Activated T-cell treated with anti-CD3 and anti-CD28 coated beads, Interleukin-2, amount 50 U/mL, for 48 hours (primary cell): ENCODE measurements at places on chromosomes 2 and 18.

DNA sequence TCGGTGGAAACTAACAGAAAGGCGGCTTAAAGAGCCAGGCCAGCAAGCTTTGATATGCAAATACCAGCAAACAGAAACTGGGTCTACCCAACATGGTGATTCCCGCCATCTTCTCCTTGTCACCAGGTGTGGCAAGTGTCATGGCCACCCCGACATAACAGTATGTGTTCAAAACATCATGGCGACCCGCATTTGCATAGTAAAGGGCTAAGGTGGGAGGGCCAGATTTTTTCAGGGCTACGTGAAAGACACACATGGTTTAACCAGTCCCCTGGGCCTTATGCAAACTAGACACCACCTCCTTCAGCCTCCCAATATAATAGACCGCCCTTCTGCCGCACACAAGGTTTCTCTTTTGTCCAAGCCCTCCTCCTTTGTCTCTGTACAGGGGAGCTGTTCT, 260.4 kb downstream of the METTL4 start:
- DNase-seq, result no peak

DNA sequence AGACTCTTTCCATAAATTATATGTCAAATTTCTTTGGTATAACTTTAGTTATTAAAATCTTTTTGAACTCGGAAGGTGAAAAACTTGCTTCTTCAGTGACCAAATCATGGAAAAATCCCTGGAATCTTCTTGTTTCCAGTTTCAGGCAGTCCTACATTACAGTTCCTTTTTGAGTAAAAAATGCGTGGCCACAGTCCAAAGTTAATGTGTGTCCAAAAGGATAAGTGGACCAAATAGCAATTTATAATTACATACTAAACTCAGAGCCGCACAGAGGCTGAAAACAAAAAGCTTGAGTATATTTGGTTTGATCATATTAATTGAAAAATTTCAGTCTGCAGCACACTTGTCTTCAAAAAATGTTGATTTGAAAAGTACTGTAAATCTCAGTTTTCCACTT, 28.4 kb upstream of the DYNC2LI1 start:
- DNase-seq, result no peak

- DNase-seq, result no peak
Observed at GRCh38 chr2:44189104-44189503, 20.4 kb downstream of the PPM1B start.

DNA sequence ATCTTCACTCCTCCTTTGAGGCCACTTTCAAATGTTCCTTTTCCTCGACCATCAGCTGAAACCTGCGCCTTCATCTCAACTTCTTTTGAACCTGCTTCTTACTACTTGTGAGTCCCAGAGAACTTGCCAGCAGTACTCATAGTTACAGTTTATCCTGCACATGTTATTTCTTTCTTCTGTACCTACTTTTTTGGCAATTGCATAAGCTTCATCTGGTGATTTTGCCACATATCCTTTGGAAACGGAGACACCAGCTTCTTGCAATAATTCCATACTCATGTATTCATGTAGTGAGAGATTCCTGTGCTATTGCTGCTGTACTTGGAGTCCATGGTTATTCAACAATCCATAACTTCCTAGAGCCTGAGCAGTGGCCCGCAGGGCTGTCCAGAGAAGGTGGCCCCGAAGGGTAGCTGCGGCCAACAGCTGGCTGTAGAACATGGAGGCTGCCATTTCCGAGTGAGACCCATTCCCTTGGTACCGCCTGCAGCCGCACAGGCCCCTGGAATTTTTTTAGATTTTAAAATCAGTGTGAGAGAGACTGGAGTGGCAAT, 39.4 kb downstream of the EFR3B start:
- DNase-seq, result no peak

DNA sequence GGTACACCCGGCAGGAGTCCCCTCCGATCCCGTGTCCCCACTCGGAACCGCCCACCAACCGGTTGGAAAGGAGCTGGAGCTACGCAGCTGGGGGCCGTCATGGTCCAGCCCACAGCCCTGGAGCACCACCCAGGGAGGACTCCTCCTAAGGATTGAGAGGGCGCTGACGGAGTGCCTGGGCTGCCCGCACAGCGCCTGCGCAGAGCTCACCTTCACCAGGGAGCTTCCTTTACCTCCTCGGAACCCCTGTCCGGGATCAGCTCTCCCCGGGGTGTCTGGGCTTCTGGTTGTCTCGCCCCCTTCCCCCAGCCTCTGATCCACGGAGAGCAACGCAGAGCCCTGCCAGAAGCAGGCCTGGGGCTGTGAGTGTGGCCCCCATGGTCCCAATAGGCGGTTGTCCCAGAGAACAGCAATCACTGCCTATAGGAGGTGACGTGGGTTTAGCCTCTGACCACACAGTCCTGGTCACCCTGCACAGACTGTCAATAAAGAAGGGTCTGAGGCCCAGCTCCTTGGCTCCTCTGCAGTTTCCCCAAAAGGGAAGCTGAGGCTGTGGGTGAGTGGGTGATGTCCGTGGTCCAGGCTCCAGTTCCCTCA, 14.6 kb downstream of the ALPG start:
- no peak for DNase-seq

- no peak for DNase-seq
Observed at GRCh38 chr2:71742953-71743601, 289.7 kb downstream of the DYSF start.

DNA sequence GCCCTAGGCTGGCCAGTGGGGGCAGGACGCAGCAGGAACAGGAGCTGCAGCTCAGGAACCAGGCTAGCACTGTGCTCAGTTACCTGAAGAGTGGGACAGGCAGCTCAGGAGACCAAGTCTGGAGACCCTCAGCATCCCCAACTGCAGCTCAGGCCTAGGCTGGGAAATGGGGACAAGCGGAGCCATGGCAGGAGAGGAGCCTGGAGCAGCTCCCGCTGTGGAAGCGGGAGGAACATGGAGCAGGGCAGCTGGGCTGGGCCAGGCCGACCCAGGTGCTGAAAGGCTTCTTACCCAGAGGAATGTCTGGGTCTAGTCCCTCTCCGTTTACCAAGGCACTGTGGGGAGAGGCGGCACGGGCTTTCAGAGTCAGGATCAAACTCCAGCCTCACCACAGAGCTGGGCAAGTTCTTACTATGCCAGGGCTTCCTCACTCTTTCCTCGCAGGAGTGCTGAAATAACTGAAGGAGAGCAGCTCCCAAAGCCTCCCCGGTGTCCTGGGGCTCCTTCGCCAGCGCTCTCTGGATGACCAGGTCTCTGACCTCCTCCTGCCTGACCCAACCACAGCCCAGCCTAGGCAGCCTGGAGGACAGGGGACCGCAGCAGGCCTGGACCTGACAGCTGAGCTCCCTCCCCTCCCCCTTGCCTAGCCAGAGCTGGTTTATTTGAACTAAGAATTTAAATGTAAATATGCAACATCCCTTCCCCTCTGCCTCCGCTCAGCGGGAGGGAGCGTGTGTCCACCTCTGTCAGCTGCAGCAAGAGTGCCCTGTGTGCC, 247.8 kb upstream of the SIX2 start:
- no peak for DNase-seq

DNA sequence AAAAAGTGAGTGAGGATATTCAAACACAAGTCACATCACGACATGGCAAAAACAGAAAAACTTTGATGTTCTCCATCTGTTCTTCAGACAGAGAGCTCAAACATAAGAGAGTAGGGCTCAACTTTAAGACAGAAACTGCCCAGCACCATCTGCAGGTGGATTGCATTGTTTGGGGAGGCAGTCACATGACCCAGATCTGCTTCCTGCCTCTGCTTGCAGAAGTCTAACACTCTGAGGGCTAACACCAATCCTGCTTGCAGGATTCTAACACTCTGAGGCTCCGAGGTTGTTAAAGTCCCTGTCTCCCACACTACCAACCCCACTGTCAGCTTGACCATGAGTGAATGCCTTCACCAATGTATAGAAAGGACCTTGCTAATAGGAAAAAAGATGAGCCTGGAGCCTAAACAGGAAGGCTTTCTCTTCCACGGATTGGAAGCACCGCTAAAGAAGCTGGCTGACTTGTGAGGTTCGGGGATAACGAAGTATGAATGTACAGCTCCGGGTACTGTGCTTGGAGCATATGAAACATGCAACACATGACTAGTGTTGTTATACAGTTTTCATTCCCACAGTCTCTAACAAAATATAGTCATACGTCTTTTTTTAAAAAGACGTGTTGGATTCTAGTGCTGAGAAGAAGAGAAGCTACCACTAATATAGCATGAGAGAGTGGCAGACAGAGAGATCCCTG, 176.6 kb upstream of the CREB1 start:
- DNase-seq, result no peak

DNA sequence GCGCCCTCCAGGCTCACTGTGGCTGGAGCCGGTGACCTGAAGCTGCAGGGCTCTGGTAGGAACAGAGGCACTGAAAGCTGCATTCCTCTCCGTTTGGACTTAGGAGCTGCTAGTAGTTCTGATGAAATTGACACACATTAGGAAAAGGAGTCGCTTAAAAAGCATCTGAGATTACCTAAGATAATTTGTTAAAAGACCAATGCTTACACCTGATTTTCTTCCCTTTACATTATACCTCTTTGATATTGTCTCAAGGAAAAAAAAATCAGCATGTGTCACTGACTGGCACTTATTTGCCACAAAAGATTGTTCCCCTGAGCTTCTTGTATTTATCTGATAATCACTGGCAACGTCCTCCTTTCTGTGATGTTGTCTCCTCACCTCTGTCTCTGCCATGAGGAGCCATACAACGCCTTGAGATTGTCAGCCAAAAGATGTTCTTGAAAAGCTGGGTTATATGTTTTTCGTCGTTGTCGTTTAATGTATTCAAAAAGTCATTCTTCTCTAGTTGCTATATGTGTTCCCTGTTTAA, 618 bp upstream of the CHN1 start:
- DNase-seq, result no peak

- DNase-seq, result no peak
Observed at GRCh38 chr2:197934261-197934933, 130.0 kb downstream of the PLCL1 start.

- peak; percentile 25 for DNase-seq
Observed at GRCh38 chr2:158969715-158970240, 1.3 kb downstream of the TANC1 start.

DNA sequence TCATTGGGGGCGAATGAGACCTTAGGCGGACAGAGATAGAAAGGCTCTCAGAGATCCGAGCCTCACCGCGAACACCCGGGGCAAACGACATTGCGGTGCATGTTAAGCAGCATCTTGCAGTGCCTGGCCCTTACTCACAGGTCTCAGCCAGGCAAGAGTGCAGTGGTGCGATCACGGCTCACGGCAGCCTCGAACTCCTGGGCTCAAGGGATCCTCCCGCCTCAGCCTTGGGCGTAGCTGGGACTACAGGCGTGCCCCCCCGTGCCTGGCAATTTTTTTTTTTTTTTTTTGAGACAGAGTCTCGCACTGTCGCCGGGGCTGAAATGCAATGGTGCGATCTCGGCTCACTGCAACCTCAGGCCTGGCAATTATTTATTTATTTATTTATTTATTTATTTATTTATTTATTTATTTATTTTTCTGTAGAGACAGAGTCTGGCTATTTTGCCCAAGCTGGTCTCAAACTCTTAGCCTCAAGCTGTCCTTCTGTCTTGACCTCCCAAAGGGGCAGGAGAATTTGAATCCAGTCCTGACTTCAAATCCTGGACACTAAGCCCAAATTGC, 1.3 kb downstream of the LAMA3 start:
- no peak for DNase-seq

DNA sequence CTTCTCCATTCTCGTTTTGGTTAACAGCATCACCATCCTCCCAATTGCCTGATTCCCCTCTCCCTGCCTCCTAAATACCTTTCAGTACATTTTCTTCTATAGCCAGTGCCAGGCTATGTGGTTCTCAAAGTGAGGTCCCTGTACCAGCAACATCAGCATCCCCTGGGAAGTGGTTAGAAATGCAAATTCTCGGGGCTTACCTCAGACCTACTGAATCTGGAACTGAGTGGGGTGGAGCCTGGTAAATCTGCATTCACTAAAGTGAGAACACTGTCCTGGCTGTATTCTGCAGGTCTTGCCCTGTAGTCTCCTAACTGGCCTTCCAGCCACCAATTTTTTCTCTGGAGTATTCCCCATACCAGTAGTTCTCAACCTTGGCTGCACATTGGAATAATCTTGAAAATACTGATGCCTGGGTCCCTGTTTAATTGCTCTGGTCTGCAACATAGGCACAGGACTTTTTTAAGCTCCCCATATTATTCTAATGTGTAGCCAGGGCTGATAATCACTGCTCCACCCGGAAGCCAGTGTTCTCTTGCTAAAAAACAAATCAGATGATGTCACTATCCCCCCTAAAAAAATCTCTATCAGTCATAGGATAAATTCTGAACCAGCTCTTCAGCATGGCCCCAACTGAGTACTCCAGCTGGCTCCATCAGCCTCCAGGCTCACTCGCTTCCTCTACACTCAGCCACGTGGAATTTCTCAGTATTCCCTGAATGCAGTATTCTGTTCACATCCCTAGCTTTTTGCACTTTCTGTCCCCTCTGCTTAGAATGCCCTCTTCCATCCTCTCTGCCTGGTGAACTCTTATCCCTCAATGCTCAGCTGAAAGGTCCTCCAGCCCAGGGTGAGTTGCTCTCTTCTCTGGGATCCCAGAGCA, 98.4 kb downstream of the CDK15 start:
- DNase-seq, result no peak

DNA sequence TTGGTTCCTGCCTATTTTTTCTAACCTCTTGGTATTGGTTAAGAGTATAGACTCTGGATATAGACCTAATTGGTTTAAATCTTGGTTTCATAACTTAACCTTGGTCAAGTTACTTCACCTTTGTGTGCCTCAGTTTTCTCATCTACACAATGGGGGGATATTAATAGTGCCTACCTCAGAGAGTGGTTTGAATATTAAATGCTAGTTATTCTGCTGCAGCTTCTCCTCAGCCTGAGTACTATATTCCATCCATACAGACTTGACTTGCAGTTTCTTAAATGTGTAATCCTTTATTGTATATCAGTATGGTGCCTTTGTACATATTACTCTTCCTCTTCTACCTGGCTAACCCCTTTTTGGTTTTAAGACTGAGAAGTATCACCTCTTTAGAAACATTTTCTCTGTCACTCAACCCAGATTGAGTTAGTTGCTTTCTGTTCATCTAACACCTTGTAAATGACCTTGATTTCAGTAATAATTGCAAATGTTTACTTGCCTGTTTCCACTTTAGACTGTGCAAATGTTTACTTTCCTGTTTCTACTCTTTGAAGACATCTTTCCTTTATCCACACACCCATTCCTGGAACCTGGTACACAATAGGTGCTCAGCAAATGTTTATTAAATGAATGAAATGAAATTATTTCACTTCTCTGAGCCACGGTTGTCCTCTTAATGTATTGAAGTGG, 6.6 kb downstream of the ACVR2A start:
- DNase-seq, result no peak

- no peak for DNase-seq
Observed at GRCh38 chr18:11074889-11075288, 74.5 kb downstream of the PIEZO2 start.

GRCh38 chr2:237113026-237113795, 27.5 kb downstream of the COPS8 start:
- DNase-seq, result no peak

- DNase-seq, result no peak
Observed at GRCh38 chr2:47422016-47422415, 19.1 kb downstream of the MSH2 start.

GRCh38 chr2:197500503-197501131, 438 bp downstream of the HSPE1 start:
- DNase-seq, result no peak
